ENCODE measurements at places on chromosomes 11 and 22. TPM values are rescaled to one million over a fixed set of nuclear protein-coding genes. Genes with fewer than 3 reads are reported as not detected.

Gene MMP27
- 2.1 TPM for total RNA-seq

Gene SLC22A9
- not detected for total RNA-seq

Gene C11orf97
- total RNA-seq, result not detected

Gene OR5AR1
- not detected for total RNA-seq

Gene SMTN
- total RNA-seq, result 13.9 TPM

Gene SYT9
- 0.33 TPM for total RNA-seq

Gene SPTBN2
- total RNA-seq, result 1.1 TPM

Gene VPREB1
- total RNA-seq, result not detected

Gene BIK
- total RNA-seq, result not detected

Gene C22orf31
- not detected for total RNA-seq

Data from breast epithelium (tissue), 4 donors.